ENCODE measurements at places on chromosomes 3 and 15.

- no peak for DNase-seq
Measured at GRCh38 chr15:84879088-84879780, 5.2 kb upstream of the SLC28A1 start.

DNA sequence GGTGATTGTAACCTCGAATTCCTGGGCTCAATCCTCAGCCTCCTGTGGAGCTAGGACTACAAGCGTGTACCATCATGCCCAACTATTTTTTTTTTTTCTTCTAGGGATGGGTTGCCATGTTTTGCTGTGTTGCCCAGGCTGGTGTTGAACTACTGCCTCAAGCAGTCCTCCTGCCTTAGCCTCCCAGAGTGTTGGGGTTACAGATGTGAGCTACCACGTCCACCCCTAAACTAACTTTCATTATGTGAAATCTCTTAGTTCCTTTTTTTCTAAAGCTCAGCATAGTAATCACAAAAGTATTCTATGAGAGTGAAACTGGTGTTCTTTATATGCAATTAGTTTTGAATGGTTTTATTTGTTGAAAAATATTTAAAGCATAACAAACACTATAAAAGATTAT lies 92.1 kb downstream of the XRN1 start:
- no peak for DNase-seq

- no peak for DNase-seq
Measured at GRCh38 chr15:60128000-60128376, 123.9 kb downstream of the FOXB1 start.

DNA sequence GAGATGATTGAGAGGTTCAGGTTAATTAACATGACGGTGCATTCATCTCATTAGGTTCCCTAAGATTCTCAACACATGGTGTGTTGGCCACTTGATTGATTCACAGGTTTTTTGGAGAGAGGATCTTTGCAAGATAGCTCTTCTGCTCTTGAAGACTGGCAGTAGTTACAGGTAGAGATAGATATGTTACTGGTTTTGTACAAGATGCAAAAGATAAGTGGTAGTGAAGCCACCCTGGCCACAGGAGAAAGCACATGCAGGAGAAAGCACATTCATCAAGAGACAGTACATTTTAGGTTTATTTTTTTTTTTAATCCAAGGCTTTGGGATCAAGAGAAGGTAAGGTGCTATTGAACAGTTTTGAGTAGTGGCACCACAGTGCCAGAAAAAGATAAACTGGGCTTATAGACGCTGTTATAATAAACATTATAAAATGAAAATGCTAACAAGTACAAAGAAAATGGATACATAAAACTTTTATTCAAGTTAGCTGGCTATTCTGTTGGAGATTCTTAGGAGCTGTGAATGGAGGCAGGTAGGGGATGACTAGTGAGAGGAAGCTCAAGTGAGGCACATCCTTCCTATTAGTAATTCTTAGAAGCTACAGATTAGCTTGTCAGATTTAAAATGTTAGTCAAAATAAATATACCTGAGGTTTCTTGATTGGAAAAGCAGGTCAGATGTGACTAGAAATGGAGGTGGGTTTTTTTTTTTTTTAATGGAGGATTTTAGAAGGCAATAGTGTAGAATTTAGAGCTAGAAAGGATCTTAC lies 10.8 kb downstream of the SELENOT start:
- peak; percentile 19 for DNase-seq

DNA sequence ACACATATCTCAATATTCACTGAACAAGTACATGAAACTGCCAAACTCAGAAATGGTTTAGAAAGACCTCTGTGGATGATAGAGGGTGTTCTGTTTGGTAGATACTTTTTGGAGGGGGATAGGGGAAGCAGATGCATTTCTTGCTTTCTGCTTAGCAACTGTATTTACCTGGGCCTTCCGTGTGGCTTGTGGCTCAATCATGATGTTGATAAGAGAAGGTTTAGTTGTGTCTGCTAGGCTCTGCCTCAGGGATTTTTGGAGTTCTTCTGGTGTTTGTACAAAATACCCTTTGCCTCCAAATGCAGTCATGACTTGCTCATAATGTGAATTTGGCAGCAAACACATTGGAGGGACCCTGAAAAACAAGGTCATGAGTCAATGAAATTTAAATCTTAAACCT lies 38.2 kb downstream of the HACL1 start:
- no peak for DNase-seq

- no peak for DNase-seq
Measured at GRCh38 chr3:21894459-21895340, 143.7 kb upstream of the ZNF385D start.

DNA sequence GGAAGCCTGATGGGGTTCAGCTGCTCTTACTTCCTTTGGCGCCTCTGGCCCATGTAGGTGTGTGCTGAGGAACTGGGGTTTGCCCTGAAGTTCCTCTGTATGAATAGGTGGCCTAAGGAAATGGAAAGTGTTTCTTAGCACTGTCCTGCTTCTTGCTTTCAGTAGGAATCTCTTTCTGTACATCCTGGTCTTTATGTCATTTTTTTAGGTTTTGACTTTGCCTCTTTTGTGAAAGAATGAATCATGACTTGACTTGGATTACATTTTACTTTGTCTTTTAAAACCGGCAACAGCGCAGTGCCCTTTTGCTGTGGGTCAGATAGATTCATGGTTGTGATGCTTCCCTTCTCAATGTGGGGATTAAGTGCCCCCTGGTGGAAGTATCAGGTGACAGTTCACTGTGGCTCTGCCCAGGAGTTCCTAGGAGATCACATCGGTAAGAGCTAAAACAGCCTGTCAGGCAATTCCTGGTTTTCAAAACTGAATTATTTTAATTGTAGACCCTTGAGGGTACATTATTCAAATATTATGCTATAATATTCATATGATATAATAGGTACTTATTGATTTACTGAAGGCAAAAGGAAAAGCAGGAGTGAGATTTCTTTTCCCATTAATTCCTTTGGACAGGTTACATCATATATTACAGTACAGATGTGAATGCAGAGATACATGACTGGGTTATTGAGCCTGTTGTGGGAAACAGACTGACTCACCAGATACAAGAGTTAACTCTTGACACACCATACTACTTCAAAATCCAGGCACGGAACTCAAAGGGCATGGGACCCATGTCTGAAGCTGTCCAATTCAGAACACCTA lies 95.4 kb downstream of the HCN4 start:
- peak; percentile 46 for DNase-seq

DNA sequence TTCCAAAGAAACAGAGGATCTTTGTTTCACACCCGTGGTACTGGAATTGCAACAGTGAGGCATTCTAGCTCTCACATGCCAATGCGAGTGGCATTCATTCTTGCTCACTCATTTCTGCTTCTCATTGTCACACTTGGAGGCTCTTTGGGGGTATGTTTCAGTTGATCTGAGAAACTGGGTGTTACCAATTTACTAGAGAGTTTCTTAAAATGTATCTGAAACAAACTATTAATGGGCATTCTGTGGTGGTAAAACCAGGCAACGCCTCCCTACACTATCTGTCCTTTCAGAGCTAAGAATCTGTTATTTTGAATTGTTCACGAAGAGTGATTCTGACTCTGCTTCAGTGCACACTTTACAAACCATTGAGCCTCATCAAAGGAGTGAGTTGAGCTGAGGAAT lies 140.6 kb upstream of the BHLHE40 start:
- DNase-seq: no peak

GRCh38 chr3:32467333-32468070 lies 35.1 kb downstream of the CMTM6 start:
- DNase-seq: peak; percentile 75

GRCh38 chr15:101528108-101528916 lies 38.8 kb upstream of the PCSK6 start:
- DNase-seq: no peak

DNA sequence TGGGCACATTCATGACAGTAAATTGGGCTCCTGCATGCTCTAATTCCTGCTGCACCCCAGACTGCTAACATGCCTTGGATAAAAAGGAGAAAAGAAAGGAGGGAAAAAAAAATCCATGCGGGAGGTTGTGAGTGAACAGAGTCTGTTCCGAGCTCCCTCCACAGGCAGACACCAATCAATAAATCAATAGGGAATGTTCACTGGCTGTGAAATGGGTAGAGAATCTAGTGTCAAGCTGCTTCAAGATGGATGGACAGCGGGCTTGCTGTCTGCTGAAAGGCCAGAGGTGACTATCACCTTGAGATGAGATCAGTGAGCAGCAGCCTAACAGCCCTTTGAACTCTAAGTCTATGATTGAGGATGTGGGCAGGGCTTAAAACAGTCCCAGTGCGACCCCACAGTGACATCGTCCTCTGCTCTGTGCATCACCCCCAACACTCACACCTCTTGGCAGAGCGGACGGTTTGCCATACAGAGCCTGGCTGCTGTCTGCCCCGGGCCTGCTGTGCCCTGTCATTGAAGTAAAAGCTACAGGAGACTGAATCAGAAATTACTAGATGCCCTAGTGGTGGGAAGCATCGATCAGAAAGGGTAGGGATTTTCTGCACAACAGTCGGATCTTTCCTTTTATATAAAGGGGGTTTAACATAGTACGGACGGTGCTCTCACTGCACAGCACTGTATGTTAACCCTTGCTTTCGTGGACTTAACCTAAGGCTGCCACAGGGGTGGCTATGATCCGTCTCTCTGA lies 247.9 kb upstream of the ONECUT1 start:
- no peak for DNase-seq

DNA sequence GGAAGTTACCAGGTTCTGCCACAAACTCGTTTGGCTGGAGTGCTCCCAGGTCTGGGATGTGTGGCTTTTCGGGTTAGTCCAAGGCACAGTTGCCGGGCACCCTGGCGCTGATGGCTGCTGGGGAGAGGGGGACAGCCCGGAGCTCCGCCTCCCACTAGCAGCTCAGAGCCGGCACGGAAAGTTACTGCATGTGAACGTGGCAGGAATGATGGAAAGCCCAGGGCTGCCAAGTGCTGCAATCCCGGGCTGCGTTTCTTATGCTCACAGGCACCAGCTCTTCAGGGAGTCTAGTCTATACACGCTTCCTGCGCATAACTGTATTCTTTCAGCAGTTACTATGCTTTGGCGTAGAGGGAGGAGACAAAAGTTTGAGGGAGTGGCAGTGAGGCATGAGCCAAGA lies 141.8 kb upstream of the ICE2 start:
- no peak for DNase-seq

DNA sequence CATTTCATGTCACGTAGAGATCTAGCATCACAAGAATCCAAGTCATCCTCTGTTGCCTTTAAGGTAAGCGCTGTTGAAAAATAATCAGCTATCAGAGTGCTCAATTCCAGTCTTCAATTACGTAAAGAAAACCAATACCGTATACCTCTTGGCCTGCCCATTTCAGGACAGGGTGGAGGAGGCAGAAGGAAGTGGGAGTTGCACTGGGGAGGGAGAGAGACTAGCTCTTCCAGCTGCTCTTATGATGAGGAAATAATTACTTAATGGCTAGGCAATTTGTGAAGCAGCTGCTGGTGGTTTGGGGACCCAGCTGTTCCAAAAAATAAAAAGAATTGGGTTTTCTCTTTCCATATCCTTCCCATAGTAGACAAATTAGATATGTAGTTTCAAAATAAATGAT lies 365.8 kb upstream of the MCTP2 start:
- no peak for DNase-seq

DNA sequence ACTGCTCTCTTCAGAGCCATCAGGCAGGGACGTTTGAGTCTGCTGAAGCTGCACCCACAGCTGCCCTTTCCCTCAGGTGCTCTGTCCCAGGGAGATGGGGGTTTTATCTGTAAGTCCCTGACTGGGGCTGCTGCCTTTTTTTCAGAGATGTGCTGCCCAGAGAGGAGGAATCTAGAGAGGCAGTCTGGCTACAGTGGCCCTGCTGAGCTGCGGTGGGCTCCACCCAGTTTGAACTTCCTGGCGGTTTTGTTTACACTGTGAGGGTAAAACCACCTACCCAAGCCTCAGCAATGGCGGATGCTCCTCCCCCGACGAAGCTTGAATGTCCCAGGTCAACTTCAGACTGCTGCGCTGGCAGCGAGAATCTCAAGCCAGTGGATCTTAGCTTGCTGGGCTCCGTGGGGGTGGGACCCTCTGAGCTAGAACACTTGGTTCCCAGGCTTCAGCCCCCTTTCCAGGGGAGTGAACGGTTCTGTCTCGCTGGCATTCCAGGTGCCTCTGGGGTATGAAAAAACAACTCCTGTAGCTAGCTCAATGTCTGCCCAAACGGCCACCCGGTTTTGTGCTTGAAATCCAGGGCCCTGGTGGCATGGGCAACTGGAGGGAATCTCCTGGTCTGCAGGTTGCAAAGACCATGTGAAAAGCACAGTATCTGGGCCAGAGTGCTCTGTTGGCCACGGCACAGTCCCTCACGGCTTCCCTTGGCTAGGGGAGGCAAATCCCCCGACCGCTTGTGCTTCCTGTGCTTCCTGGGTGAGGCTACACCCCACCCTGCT lies 21.1 kb upstream of the ST6GAL1 start:
- peak; percentile 83 for DNase-seq

GRCh38 chr3:141302364-141303141 lies 65.8 kb upstream of the ZBTB38 start:
- DNase-seq: no peak

DNA sequence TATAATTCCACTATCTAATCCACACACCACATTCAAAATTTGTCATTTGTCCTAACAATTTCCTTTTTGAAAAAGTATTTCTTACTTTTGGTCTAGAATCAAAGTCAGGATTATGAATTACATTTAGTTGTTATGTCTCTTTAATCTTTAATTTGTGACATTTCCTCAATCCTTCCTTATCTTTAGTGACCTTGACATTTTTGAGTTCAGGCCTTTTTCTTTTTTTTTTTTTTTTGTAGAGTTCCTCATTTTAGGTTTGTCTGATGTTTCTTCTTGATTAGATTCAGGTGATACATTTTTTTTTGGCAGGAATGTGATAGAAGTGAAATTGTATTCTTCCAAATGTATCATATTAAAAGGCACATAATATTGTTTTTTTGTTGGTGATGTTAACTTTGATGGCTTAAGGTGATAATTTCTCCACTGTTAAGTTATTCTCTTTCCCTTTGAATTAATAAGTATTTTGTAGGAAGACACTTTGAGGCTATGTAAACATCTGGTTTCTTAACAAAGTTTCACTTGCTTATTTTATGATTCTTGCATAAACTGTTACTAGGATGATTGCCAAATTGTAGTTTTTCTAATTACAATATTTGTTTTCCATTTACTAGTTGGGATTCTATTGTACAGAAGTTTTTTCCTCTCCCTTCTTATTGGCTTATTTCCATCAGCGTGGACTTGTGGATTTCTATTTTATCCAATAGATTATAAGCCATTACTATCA lies 16.3 kb downstream of the SLC35G2 start:
- DNase-seq: no peak

DNA sequence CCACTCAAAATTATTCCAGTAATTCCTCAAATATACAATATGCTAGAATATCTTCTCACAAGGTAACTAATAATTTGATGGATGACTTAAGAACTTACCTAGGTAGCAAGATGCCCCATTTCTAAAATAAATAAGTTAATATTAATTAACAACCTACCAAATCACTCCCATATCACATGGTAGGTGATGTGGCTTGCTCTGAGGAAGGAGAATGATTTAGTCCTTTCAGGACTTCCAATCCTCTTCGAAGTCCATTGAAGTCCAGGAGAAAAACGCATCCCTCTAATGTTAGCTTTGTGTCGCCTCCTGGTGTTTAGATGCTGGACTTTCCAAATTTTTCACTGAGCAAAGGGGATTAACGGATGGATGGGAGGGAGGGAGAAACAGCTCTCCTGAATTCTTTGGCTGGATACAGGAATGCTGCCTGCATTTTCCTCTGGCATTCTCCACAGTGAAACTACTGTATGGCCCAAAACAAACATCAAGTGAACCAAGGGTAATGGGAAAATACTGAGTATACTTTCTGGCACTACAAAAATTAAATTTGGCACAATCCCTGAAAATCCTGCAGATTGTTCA lies 58.6 kb downstream of the PRICKLE2 start:
- DNase-seq: no peak

GRCh38 chr3:133453383-133453782 lies 53.5 kb downstream of the BFSP2 start:
- DNase-seq: no peak
